T-cell (primary cell): ENCODE measurements at places on chromosomes 6 and 20. TPM values are rescaled to one million over a fixed set of nuclear protein-coding genes. Genes with fewer than 3 reads are reported as not detected.

Gene ZBTB46
- total RNA-seq: 0.20 TPM

Gene ZSCAN12
- 6.8 TPM for total RNA-seq

Gene GGTLC1
- not detected for total RNA-seq

Gene DEFB124
- total RNA-seq: not detected

Gene NNAT
- 0.20 TPM for total RNA-seq

Gene EFCAB8
- total RNA-seq: 1.0 TPM

Gene JARID2
- 21.6 TPM for total RNA-seq

Gene OPN5
- not detected for total RNA-seq

Gene NOL7
- 62.3 TPM for total RNA-seq
